ENCODE measurements at places on chromosomes 3 and 15.
A peak's percentile ranks its signal among the peaks of the same experiment; 100 is the strongest.

DNA sequence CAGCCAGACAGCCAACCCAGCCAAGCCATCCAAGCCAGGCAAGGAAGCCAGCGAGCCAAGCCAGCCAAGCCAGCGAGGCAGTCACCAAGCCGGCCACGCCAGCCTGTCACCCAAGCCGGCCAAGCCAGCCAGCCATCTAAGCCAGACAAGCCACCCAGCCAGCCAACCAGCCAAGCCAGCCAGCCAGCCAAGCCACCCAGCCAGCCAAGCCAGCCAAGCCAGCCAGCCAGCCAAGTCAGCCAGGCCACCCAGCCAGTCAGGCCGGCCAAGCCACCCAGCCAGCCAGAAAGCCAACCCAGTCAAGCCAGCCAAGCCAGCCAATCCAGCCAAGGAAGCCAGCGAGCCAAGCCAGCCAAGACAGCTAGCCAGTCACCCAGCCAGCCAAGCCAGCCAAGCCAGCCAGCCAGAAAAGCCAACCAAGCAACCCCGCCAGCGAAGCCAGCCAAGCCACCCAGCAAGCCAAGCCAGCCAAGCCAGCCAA is 201.2 kb downstream of the GOLGA6L6 start:
- DNase-seq = peak; percentile 37

DNA sequence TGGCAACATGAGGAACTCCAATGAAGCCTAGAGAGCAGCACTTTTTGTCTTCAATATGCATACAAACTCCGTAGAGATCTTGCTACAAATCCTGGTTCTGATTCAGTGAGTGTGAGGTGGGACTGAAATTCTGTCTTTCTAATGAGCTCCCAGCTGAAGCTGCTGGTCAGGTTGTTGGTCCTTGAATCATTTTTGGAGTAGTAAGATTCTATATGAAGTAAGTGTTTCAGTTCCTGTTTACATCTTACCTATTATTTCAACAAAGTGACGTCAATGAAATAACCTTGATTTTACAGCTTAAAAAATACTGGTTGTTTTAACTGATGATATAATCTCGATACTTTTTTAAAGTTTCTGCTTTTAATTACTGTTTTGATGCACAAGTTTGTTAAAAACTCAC is 33.9 kb downstream of the SHQ1 start:
- no peak for DNase-seq

DNA sequence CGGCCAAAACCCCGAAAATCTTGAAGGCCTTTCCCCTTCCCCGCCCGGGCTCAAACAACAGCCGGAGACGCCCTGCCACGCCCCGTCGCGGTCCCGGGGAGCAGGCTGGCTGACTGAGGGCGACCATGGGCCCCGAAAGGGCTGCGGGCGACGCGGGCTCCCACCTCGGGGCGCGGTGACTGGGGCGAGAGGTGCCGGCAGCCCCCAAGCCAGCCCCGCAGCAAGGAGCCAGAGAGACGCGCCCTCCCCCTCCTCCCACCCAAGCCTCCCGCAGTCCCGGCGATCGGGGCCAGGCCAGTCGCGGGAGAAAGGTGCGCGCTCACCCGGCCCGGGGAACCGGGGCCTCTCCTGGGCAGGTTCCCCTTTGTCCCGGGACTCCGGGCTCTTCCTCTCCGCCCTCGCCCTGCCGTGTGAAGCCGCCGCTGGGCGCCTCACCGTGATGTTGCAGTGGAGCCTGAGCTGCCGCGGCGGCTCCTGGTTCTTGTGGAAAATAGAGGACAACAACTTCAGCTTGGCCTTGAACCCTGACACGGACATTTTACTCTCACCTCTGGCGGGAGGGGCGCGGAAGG is 30.6 kb upstream of the ZSCAN2 start:
- DNase-seq = peak; percentile 15

DNA sequence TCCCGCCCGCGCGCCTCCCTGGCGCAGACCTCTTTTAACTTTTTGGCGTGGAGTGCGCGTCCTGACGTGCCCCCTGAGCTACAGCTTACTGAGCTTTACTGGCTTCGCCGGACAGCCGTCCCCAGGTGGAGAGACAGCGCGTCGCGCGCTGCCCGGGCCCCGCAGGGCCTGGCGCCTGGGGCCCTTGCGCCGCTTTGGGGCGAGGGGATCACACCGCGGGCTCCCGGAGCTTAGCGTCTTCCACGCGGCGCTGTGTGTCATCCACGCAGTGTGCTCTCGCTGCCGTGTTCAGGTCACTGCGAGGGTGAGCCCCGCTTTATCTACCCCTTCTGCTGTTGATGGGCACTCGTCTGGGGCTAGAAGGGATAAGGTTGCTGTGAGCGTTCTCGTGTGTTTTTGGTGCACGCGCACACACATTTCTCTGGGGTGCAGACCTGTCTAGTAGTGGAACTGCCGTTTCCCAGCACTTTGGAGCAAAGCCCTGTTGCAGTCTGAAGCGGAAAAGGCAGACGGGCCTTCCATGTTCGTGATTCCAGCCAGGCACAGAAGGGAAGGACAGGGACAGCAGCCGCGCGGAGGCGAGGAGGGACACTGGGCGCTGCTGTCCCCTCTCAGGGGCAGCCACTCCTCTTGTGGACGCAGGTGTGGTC is 33.1 kb upstream of the ALDH1L1 start:
- DNase-seq = no peak

DNA sequence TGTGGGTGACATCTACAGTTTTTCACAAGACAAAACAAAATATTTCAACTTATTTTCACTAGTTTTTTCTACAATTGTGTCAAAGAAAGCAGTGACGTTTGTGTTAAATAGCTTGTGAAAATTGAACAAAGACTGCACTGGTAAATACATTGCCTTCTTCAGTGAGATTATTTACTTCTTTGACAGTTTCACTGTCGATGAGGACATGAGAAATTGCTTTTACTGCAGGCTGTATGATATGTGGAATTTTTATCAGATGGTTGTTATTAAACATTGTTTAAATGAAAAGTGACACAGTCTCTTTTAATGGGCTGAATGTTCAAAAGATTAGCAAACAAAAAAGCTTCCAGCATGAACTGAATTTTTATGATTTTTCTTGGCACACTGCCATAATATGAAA is 773.9 kb upstream of the CADM2 start:
- DNase-seq = no peak

DNA sequence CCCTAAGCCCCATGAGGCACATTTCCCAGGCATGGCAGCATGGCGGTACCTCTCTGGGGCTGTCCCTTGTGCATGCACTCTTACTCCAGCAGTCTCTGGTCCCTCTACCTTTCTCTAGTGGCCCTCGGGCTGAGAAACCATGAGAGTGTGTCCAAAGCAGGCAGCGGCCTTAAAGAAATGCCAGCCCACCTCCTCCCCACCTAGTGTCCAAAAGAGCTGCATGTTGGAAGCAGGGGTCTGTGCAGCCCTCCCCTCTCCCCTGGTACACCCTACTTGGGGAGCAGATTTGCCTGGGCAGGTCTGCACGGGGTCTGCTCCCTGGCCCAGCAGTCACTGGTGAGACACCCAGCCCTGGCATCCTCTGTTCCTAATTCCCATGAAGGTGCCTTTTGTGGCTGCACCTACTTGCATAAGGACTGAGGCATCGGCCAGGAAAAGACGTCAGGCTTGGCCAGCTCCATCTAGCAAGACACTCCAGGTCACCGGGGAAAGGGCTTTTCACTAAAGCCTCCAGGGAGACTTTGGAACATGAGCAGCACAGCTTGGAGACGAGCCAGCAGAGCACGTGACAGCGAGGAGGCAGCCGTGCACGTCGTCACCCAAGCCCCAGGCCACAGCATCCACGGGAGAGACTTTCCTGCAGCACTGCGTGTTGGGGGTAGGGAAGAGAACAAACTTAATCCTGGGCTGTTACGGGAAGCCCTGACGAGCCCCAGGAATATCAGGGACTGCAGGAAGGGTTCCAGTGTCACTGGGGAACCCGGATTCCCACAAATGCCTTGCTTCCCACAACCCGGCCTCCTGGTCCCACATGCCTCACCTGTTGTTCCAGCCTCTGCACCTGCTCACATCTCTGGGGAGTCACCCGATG is 38.8 kb downstream of the TM2D3 start:
- DNase-seq = no peak

DNA sequence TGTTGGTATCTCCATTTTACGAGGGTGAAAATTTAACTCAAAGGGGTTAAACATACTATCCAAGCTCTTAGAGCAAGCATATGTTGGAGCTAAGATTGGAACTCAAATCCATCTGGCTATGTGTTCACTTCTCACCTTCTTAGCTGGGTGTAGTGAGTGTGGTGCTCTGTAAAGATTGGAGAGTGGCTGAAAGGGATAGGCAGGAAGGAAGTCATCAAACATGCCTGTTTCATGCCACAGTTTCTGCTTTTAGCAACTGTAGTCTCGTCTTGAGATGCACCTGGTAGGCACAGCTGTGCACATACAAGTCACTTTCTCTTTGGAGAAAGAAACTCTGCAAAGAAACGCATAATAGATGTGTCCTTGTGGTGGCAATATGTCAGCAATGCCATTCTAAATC is 189.1 kb upstream of the MDFIC2 start:
- DNase-seq = no peak

DNA sequence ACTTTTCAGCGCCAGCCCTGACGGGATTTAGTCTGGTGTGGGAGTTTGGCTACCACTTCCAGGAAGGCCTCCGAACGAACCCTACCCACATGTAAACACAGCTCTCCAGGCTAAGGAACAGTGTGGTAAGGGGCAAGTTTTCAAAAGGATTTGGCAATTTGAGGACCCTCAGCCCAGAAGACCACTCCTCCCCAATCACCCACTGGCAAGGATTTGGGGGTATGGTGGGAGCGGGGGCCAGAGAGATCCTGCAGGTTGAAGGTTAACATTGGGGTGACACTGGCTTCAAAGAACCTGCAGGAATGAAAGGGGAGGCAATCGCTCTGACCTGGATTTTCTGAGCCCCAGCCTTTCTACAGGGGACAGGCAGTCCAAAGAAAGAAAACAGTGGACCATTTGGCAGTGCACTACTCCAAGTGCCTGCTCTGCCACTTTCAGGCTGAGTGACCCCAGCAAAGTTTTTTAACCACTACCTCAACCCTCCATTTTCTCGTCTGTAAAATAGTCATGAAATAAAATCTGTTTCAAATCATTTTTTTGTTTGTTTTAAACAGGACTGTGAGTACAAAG is 34.5 kb downstream of the ZIC4 start:
- no peak for DNase-seq

- no peak for DNase-seq
These were observed 724.2 kb downstream of the NSUN3 start for GRCh38 chr3:94787066-94787465.

GRCh38 chr3:164360078-164360578 is 718.2 kb downstream of the SI start:
- DNase-seq = no peak

DNA sequence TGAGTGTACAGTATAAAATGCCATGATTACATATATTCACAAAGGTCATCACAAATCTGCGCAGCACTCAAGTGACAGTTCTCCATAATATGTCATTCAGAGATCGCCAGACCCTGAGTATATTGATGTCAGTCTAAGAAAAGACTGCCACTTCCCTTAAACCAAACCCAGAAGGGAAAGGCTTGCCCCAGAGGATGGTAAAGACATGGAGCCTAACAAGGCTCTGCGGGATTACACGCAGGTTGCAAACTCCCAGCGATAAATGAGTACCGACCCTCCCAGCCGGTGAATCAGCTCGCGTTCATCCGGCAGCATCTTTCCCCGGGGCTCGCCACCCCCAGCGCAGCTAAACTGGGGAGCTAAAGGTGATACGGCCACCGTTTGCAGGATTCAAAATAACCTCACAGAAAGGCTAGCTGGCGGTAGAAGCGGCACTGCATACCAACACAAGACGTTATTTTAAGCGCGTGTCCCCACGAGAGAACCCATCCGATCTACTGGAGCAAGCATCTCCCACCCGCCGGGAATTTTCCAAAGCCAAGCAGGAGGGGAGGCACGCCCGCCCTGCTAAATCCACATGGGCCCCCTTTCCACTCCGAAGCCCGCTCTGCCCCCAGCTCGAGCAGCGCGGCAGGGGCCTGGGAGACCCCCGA is 643 bp downstream of the MYO5A start:
- DNase-seq = peak; percentile 13

DNA sequence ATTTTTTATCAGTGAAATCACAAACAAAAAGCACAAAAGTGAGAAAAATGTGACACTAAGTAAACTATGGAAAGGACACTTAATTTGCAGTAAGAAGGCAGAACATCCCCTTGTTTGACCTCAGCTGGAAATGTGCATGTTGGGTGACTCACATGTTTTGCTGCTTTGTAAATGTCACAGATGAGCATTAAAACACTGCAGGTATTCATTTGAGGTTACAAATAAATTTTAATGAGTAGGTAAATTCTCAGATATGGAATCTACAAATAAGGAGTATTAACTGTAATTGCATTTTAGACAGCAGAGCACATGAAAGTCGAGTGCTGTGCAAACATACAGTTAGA is 20.3 kb downstream of the CHMP2B start:
- DNase-seq = no peak

GRCh38 chr3:10982782-10983181 is 9.8 kb upstream of the SLC6A1 start:
- DNase-seq = no peak

DNA sequence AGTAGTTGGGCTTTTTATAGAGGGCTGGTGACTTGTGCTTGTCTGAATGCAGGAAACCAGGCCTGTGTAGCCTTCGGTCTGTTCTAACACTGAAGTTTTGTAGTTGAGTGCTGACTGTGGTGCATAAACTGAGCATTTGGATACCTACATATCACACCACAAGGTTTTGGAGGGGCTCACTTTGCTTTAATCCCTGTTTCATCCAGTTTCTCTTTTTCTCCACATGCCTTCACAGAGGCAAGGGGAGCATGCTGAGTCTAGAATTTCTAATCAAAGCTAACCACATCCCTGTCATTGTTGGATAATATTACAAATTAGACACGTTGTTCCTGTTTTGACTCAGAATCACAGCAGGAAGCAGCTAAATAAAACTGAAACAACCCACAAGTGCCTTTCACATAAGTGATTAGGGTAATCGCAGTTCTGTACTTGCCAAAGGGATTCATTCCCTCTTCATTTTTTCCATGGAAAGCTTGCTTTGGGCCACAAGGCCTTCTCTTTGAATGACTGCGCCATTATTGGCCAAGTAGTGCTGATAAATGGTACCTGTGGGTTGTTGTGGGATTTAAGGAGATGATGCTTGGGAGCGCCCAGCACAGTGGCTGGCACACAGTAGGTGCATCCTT is 48.9 kb downstream of the TGFBR2 start:
- DNase-seq = no peak

DNA sequence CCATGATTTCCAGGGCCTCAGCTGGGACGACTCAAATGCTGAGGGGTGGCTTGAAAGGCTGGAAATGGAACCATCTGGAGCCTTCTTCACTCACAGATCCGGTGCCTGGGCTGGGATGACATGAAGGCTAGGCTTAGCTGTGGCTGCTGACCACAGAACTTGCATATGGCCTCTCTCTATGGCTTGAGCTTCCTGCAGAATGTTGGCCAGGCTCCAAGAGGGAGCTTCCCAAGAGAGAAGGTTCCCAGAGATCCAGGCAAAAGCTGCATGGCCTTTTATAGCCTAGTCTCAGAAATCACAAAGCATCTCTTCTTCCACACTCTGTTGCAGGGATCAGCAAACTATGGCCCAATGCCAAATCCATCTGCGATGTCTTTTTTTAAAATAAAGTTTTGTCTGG is 44.8 kb downstream of the GATM start:
- no peak for DNase-seq

- DNase-seq = no peak
These were observed 114.6 kb downstream of the CCNL1 start for GRCh38 chr3:157045238-157045850.
